ENCODE measurements at places on chromosomes 13 and 19.

GRCh38 chr13:21054313-21054712 is 7.1 kb downstream of the LATS2 start:
- DNase-seq, result no peak

- DNase-seq, result no peak
Measured at GRCh38 chr19:29546583-29547190, 20.9 kb downstream of the VSTM2B start.

DNA sequence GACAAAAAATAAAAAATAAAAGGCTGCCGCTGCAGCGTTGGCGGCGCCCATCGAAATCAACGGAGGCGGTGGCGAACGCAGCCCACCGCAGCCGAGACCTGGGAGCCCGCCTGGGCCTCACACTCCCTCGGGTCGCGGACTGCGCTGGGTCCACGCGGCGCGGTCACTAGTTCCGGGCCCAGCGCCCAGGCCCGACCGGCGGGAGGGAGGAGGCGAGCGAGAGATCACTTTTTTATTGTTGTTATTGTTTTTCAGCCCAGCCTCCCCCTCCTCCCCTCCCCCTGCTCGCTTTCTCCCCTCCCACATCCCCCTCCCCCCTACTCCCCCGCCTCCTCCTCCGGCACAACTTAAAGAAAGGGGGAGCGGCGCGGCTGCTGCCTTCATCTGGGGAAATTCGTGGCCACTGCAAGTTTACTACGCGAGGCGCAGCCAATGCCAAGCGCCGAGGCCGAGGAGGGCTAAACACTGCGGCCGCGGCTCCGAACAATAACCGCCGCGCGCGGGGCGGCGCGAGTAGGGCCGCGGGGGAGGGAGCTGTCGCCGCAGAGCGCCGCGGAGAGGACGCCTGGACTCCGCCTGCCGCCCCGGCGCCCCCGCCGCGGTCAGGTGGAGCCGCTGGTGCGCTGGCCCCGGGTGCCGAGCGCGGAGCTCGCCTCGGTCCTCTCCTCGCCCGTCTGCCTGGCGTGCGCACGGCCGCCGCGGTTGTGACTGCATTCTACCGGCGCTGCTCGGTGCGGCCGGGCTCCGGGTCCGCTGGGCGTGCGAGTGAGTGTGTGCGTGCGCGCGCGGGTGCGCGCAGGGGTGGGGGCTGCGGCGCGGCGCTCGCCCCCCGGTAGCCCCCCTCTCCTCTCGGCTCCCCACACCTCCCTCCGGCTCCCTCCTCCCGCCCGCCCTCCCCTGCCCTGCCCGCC is 505 bp upstream of the ZIC2 start:
- no peak for DNase-seq

DNA sequence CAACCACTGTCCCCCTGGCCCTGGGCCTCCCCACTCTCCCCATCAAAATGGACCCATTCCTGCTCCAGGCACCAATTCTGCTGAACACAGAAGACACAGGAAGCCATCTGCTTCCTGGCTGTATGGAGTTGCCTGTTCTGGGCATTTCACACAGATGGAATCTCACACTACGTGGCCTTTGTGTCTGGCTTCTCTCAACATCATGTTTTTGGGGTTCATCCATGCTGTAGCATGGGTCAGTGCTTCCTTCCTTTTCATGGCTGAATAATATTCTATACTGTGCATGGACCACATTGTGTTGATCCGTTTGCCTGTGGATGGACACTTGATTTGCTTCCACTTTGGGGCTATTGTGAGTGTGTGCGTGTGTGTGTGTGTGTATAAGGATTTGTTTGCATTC is 15.0 kb upstream of the KLF2 start:
- no peak for DNase-seq

GRCh38 chr19:58355908-58356765 is 2.8 kb upstream of the A1BG start:
- DNase-seq, result no peak

- DNase-seq, result peak; percentile 37
Measured at GRCh38 chr13:51292000-51292565, 47.4 kb upstream of the SERPINE3 start.

DNA sequence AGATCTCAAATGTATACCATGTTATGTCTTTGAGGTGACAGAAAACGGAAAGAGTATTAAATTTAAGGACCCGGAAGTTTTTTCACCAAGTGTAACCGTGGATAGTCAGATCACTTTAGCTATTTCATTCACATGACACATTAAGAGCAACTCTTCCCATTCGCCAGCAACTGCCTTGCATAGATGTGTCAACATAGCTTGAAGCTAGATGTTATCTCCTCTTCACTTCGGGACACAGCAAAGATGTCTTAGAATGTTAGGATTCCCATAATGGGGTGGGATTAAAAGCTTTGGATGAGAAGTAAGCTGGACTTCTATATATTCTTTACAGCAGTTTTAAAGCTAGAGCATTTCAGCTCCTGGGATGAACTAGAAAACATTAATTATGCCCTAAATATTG is 1135.9 kb upstream of the PCDH20 start:
- DNase-seq, result no peak

GRCh38 chr19:35306473-35307246 is 14.7 kb downstream of the MAG start:
- DNase-seq, result no peak

DNA sequence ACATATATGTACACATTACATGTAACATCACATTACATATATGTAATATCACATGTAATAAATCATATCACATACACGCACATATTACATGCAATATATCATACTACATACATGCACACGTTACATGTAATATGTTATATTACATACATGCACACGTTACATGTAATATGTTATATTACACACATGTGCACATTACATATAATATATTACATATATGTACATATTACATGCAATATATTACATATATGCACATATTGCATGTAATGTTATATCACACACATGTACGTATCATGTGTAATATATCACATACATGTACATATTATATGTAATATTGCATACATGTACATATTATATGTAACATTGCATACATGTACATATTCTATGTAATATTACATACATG is 77.6 kb downstream of the GADD45B start:
- no peak for DNase-seq

DNA sequence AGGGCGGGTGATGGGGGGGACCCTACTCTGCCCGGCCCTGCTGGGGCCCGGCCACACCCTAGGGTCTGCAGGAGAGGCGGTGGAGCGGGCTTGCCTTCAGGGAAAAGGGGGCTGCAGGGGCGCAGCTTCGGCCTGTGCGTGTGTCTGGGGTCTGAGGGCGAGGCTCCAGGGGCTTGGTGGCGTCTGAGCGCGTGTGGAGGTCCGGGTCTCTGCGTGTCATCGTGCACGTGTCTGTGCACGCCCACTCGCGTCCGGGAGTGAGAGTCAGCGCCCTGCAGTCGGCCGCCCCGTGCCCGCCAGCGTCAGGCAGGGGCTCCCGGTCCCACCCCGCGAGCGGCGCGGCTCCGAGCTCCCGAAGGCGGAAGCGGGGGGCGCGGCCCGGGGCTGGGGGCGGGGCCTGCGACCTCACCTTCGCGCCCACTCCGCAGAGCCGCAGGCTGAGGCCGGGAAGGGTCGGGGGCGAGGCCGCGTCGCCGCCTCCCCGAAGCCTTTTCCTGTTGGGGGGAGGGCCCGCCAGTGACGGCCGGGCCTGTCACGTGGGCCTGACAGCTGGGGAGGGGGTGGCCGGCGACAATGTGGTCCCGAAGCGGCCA is at the start of gene ARHGAP45:
Gene ARHGAP45, plus strand, starts transcription at position 420 of the 593 bp plus-strand sequence. CDS start 239 bp downstream, outside the sequence.
- no peak for DNase-seq

DNA sequence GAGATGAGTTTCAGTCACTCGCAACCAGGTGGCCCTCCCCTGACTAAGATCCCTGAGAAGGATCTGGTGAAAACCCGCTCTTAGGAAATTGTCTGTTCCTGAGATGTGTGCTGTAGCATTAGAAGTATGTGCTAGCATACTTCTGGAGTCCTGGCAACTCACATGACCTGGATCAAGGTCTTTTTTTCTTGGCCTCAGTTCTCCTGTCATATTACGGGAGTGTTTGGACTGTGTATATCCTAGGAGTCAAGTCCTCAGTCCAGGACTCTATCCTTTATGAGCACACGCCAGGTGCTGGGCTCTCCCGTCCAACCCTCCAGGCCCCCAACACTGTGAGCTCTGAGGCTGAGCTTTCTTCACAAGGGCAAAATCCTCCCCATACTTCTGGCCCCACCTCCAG is 156.4 kb downstream of the UQCRFS1 start:
- DNase-seq, result no peak

DNA sequence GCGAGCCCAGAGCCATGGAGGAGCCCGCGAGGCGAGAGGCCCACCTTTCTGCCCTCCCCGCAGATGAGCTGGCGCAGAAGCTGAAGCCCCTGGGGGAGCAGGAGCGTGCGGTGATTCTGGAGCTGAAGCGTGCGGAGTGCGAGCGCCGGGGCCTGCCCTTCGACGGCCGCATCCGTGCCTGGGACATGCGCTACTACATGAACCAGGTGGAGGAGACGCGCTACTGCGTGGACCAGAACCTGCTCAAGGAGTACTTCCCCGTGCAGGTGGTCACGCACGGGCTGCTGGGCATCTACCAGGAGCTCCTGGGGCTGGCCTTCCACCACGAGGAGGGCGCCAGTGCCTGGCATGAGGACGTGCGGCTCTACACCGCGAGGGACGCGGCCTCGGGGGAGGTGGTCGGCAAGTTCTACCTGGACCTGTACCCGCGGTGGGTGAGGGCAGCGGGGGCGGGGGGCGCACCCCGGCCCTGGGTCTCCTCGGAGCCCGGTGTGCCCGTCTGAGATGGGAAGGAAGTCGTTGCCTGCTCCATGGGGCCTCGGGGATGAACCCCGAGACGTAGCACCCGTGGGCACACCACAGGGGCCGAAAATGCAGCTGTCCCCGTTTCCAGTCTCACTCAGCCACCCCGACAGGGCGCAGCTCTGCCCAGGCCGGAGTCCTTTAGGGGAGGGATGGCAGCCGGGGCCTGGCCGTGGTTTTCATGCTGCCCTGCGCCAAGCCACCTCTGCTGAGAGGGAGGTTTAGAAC is 12.1 kb upstream of the ZNF554 start:
- DNase-seq, result no peak

- no peak for DNase-seq
Measured at GRCh38 chr19:16419669-16420335, 52.0 kb downstream of the EPS15L1 start.

DNA sequence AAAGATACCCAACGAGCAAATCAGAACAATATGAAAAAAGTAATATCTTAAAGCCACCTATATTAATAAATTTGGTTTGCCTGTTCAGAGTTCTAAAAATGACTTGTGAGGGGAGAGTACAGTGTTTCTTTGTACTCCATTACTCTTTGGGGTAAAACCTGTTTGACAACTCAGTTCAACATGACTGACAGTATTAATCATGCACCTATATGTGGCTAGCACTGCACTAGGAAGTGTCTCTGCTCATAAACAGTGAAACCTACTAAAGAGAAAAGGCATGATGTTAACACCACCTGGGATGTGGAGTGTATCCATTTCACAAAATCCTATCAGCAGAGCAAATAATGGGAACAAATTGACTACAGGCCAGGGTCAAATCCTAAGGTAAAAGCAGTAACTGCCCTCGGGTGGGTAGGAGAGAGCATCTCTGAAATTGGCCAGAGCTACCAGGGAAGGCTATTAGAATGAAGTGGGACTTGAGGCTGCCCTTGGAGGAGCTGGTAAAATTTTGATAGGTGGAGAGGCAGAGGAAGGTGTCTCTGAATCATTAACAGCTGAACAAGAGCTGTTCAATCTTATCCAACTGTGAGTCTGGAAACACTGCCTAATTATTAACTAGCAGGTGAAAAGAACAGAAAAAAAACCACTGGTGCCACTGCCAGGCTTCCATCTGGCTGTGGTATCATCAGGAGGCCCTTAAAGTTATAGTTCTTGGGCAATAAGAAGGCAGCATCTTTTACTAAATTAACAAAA is 365.1 kb downstream of the DNAJC15 start:
- DNase-seq, result no peak

GRCh38 chr19:2199215-2199614 is 35.5 kb downstream of the DOT1L start:
- DNase-seq, result no peak

DNA sequence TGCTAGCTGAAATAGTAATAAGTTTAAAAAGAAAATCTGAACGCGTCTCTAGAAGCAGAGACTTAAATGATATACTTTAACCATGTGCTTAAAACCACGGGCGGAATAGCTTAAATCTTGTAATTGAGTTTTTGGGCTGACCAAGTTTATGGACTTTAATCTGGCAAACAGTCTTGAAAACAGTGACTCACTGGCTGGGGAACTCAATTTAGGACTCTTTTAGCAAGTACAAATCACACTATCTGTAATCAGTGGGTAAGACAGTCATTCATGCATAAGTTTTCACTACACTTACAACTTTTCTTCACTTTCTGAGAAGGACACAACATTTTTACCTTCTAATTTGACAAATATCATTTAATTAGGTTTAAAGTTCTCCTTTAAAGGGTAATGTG is 26.8 kb downstream of the ZNF627 start:
- no peak for DNase-seq

DNA sequence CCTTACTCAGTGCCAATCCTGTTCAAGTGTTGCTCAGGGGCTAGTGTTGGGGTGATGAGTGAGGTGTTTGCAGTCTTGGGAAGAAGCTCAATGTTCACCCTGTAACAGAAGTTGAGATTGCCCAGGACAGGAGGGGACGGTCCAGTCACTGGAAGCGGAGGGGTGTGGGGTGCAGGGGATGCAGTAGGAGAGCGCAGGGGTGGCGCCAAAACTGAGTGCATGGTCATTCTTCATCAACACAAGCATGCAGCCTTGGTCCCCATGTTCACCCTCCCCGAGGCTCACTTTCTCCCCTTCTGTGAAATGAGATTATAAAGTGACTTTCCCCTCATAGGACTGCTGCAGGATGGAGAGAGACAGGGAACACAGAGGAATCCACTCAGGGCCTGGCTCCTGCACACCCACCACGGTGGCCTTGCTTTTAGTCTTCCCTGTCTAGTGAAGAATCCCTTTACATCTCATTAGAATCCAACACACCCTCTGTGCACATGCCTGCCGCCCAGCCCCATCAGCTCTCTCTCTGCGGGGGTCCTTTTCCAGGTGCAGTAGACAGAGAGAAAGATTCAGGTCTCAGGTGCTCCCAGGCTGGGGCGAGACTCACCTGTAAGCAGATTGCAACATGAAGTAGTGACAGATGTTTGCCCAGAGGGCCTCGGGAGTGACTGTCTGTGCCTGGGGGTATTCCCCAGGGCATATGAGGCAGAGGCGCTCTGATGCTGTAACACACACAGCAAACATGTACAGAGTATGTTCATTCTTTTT is 93.2 kb downstream of the TSHZ3 start:
- no peak for DNase-seq

DNA sequence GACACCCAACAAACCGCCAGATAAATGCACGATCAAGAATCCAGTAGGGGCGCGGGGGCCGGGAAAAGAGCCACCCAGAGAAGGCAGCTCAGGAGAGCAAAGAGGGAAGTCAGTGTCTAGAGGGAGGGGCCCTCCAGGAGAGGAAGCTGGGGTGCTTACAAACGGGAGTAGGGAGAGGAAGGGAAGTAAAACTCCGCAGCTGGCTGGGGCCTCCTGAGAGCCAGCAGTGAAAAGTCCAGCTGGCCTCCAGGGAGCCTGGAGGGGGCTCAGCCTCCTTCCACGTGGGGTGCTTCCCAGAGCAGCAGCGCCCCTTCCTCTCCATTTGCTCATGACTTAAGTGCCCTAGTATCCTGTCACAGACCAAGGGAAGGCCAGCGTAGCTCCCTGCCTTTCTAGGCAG is 51.8 kb downstream of the TMED1 start:
- DNase-seq, result no peak

GRCh38 chr19:1975162-1975480 is 34.1 kb downstream of the CSNK1G2 start:
- no peak for DNase-seq

GRCh38 chr19:50488389-50489194 is 11.9 kb upstream of the GARIN5A start:
- DNase-seq, result no peak

Data from AG04450 (cell line).